ENCODE measurements at places on chromosomes 2 and 18.

DNA sequence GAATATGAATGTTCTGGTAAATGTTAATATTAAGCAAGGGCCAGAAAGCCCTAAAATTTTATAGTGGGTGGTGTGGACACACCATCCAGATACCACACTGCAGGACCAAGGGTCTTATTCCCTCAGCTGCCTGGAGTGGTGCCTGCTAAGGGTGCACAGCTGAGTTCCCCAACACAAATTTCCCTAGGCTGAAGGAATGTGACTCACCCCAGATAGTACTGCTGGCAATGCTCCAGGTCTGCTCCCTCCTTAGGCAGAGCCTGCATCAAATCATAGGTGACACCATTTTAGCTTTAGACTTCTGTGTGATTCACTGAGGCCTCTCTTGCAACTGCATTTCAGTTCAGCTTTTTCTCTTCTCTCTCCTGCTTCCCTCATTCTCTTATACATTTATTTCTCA lies 321.1 kb downstream of the SATB2 start:
- no peak for DNase-seq

DNA sequence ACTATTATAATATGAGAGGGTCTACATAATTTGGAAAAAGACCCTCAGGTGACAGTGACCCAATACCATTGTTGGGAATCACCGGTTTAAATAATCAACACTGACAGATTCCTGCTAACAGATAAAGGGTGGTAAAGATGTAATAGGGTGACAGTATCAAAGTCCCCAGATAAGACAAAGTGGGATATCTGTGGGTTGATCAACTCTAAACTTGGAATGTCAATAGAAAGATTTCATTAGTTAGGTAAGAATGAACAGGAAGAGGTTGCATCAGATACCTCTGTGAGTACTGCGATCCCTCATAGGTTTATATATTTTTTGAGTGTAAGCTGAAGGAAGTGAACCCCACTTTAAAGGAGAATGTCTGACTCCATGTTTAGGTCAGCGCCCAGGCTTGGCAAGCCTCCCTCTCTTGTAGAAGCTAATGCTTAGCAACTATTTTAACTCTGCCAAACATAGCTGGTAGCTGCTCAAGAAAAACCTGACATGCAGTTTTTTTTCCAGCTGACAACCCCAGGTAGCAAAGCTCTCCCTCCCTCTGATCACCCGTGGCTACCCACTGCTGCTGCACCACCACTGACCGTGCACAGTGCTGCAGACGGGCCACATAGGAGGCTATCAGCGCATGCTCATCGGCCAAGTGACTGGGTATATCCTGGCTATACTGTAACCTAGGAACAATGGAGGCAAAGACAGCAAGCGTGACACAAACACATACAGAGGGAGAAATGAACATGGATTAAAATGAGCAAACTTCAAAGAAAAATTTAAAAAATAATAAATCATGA lies 113.3 kb upstream of the DNMT3A start:
- DNase-seq: no peak

- no peak for DNase-seq
Observed at GRCh38 chr2:20023688-20024087, 11.2 kb upstream of the MATN3 start.

- DNase-seq: no peak
Observed at GRCh38 chr2:108023776-108024175, 37.5 kb downstream of the SLC5A7 start.
